NCI-H2171 treated with DMSO at 0.1 percent for 48 hours (cell line): ENCODE measurements at places on chromosomes 3 and 15.

GRCh38 chr3:72769758-72770540 is 78.3 kb downstream of the SHQ1 start:
- no peak for DNase-seq

DNA sequence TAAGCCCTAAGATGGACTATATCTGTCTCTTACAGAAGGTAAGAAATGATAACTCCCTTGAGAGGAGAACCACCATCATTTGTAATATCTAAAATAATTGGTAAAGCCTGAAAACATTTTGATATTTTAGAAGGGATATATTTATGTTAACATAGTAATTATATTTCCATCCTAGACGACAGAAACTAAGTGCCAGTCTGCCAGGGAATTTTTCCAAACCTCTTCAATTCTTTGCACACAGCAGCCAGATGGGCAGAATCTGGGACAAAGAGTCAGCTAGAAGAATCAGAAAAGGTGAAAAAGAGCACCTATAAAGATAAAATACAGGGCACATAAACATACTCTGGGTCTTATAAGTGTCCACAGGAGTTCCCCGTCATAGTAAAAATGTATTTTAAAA is 70.0 kb upstream of the CBLB start:
- peak; percentile 78 for DNase-seq

- DNase-seq = no peak
Measured at GRCh38 chr3:47872916-47873315, 70.0 kb downstream of the DHX30 start.

DNA sequence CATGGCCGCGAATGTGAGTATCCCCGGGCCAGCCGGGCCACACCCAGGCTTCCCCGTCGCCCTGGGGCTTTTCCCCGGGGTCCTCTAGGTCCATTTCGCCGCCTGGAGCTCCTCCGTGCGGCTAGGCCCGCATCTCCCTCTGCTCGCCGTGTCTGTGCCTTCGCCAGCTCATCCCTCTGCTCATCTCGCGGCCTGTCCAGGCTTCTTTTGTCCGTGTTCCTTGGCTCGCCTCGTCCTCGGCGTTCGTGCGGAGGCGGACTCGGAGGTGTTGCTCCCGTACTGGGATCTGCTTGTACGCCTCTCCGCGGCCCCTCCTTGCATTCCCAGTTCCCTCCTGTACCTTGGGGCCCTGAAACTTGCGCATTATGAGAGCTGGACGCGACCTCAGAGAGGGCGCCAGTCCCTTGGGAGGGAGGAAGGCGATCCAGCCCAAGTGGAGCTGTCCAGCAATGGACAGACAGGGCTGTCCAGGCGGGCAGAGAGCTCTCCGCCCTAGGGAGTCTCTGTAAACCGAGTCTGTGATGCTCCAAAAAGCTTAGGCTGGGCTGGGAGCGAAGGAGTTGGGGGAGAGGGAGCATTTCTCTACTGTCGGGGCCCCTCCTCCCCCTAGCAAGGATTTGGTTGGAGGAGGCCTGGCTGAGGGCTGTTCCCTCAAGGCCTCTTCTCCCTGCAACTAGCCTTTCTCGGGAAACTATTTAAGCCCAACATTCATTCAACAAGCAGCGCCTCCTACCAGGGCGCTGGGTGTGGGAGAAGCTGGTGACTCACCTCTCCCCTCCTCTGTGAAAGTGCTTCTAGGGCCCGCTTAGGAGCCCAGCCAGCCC is 553 bp downstream of the TMEM43 start:
- no peak for DNase-seq

- peak; percentile 56 for DNase-seq
Measured at GRCh38 chr3:146065573-146066006, 95.4 kb downstream of the PLOD2 start.

GRCh38 chr3:155676252-155676981 is 68.5 kb downstream of the PLCH1 start:
- no peak for DNase-seq

GRCh38 chr3:128532012-128532983 is 39.3 kb upstream of the GATA2 start:
- DNase-seq = no peak

DNA sequence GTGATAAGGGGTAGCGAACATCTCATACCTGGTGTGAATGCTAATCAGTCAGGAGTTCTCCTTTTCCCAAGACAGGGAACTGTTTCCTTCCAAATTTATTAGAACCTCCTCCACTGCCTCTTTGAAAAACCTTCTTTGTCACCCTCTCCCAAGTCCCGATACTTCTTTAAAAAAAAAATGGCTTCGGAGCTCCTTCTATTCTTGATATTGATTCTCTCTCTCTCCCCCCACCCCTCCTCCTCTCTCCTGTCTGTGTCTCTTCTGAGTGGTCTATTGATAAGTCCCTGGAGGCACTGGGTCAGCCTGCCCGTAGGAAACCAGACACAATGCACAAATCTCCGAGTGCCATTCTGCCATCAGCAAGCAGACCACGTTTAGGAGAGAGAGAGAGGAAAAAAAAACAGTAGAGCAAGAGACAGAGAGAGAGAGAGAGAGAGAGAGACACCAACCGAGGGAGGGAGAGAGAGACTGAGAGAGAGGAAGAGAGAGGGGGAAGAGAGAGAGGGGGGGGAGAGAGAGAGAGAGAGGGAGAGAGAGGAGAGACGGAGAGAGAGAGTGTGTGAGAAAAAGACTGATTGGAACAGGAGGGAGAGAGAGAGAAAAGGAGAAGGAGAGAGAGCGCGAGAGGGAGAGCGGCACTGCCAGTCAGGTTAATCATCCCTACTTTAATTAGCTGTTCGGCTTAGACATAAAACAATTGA is 160.9 kb downstream of the TIGIT start:
- peak; percentile 97 for DNase-seq
